ENCODE measurements at places on chromosomes 1 and 21.

GRCh38 chr1:117210831-117211261 is at the start of gene VTCN1:
Gene VTCN1, minus strand, starts transcription at chr1:117210927. Its CDS starts 72 bp downstream, at chr1:117210855.
- DNase-seq = no peak

DNA sequence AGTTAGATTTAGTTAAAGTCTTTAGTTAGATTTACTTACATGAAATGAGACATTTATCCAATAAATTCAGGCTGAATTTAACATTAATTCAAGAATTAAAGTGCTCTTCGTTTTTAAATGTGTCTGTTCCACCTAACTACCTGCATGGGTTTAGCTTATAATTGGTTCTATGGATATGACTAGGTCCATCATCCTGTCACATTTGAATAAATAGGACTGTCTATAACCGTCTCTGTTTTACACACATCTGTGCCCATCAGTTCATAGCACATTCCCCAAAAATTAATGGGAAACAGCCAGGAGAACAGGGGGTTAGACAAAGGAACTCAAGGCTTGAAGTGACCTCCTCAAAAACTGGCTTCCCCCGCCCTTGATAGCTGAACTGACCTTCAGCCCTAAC is 219.6 kb downstream of the MRPL39 start:
- no peak for DNase-seq

- DNase-seq = peak; percentile 72
Measured at GRCh38 chr21:25371841-25372425, 235.3 kb downstream of the MRPL39 start.

DNA sequence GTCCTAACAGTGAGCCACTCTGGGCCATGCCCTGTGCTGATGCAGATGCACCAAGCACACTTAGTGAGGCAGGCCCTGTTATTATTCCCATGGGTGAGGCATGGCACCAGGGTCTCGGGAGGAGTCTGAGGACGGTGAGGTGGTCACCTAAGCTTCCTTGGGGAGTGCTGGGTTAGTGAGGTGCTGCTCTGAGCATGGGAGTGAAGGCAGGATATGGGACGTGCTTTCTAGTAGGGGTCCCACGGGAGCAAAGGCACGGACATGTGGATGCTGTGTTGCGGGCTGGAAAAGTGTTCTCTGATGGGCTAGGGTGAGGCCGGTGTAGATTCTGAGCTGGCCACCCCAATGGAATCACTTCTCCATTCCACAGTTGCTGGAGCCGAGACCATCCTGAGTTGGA is 77.5 kb upstream of the CSF3R start:
- DNase-seq = no peak

DNA sequence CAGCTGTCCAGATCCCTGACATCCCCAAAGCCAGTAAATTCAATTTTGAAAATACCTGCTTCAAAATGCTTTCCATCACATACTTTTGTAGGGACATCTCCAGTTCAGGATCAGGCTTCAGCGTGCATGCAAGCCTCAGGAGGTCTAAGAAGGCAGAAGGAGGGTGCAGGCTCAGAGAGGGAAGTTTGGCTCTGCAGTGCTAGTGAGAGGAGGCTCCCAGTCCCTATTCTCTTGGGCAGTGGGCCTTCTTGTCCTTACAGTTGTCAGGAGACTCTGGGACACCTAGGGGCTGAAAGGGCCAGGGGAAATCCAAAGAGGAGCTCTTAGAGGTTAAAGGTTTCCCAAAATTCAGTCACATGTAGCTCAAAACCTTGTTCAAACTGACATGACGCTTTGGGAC is 20.1 kb downstream of the ADCY10 start:
- DNase-seq = no peak

- DNase-seq = peak; percentile 51
Measured at GRCh38 chr1:74334147-74334546, 99.0 kb downstream of the TNNI3K start.

DNA sequence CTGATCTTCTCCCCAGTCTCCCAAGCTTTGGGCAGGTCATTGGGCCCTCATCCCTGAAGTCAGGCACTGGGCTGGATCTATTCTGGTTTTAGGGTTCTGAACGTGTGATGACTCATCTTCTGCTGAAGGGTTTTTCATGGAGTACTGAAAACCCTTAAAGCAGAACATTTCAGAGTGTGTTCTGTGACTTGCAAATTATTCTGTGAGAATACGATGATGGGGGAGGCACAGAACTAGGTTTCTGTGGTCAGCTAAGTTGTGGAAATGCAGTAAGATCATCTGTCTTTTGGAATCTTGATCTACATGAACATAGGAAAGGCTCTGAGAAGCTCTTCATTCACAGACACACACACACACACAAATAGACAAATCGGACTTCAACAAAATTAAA is 46.2 kb downstream of the NAV1 start:
- DNase-seq = peak; percentile 84

- DNase-seq = no peak
Measured at GRCh38 chr1:177891809-177892208, 78.0 kb downstream of the SEC16B start.

DNA sequence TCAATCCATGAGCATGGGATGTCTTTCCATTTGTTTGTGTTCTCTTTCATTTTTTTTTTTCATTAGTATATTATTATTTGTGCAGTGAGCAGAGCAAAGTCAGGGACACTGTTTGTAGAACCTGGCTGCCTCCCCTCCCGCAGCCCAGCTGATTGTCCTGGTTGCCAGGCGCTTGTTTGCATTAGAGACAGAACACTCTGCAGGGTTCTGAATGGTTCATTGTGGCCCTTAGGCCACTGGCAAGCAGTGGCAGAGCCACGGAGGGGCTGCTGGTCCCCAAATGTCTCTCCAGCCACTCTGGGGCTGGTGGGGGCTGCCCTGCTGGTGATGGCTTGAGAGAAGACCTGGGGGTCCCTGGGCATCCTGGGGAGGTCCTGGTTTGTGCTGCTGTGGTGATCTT is 29.0 kb downstream of the ETS2 start:
- DNase-seq = no peak

DNA sequence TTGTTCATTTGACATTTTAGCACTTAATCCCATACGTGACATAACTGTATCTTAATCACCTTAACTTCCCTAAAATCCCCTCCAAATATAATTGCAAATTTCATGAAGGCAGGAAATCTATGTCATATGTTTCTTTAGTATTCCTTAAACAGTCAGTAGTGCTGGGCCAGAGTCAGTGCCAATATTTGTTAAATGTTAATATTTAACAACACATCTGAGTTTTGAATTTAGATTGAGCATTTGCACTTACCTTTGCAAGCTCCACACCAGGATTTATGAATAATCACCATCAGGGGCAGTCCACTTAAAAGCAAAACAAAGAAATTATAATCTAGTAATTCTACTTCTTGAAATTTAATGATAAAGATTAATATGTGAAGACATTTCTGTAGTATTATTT is 5.3 kb downstream of the KTI12 start:
- no peak for DNase-seq

DNA sequence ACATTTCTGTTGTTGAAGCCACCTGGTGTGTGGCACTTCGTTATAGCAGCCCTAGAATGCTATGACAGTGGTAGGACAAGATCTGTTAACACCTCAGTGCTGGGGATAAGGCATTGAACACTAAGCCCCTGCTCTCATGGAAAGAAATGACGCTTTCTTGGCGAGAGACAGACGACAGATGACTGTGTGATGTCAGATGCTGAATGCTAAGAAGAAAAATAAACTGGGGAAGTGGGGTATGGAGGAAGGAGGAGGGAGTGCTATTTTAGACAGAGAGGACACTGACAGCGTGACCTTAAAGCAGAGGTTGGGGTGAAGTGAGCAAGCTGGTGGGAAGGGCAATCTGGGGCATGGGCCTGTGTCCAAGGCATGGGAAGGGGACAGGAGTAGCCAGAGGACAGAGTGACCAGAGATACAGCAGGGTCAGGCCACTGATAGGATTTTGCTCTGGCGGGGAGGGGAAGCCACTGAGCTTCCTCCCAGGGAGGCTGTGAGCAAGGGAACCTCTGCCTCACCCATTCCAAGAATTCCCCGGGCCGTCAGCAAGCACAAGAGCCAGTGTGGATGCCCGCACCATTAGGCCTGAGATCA is 15.2 kb downstream of the DOP1B start:
- no peak for DNase-seq

DNA sequence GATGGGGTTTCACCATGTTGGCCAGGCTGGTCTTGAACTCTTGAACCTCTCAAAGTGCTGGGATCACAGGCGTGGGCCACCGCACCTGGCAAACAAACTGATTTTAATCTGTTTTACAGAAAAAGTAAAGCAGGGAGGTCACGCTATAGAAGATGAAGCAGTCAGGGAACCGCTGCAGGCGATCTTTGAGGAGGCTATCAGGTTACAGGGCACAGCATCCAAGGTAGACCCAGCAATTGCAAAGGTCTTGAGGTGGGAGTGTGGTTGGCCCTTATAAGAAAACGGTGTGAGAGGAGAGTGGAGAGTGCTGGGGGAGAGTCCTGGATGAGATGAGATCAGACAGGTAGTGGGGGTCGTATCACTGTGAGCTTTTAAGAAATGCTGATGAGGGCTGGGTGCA is 2.6 kb upstream of the TMCO4 start:
- DNase-seq = no peak

DNA sequence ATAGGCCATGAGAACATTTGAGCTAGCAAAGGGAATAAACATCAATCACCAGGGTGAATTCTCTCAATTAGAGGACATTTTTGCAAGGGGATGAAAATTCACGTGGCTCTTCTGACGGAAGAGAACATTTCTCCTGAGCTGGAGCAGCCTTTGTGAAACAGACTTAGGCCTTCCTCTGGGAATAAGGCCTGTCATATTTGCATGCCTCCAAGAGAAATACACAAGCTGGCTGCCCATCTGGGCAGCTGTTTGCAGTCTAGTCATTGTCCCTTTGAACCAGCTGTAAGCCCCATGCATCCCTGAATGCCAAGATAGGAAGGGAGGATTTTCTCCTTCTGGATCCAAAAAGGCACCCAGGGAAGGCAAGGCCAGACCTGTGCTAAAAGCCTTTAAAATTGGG is 5.5 kb downstream of the LEMD1 start:
- DNase-seq = no peak

DNA sequence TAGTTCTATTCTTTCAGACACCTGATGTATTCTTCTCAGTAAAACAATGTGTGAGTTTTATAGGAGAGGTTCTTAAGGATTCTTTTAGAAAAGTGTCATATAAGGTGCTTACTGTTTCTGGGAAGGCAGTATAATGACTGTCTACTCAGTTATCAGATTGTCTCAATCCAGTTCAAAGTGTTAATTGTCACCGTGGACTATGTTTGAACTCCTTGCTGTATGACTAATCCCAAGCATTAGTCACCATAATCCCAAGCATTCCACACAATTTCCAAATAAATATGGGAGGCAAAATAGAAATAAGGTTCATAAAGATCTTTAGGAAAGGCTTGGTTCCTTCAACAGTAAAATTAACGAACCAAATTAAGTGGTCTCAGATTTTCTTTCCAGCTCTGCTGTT is 342.1 kb upstream of the NR5A2 start:
- DNase-seq = peak; percentile 64

GRCh38 chr1:165960136-165960535 is 132.7 kb downstream of the UCK2 start:
- DNase-seq = peak; percentile 18

DNA sequence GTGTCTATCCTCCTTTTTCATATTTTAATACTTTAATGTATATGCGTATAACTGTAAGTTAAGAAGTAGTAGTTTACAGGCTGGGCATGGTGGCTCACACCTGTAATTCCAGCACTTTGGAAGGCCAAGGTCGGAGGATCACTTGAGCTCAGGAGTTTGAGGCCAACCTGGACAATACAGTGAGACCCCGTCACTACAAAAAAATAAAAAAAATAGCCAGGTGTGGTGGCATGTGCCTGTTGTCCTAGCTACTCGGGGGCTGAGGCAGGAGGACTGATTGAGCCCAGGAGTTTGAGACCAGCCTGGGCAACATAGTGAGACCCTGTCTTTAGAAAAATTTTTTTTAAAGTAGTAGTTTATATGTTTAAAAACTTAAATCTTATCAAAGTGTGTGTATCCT is 22.3 kb downstream of the ATPAF1 start:
- DNase-seq = no peak

DNA sequence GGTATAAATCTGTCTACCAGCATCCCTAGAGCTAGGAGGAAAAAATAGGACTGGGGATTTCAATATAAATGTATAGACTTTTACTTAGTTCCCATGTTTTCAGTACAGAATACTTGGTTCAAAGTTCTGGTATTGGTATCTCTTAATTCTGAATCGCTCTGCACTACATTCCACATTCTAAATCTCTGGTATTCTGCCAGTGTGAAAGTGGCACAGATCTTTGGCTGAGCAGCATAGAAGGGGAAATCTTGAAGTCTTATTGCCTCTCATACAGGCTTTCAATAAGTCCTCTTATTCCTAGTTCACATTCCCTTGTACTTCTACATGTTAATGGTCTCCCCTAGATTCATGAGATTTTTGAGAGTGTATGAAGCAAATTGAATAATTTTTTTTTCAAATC is 74.0 kb upstream of the HSPA13 start:
- no peak for DNase-seq
